CD14-positive monocyte (primary cell): ENCODE measurements at places on chromosomes 3 and 15.

DNA sequence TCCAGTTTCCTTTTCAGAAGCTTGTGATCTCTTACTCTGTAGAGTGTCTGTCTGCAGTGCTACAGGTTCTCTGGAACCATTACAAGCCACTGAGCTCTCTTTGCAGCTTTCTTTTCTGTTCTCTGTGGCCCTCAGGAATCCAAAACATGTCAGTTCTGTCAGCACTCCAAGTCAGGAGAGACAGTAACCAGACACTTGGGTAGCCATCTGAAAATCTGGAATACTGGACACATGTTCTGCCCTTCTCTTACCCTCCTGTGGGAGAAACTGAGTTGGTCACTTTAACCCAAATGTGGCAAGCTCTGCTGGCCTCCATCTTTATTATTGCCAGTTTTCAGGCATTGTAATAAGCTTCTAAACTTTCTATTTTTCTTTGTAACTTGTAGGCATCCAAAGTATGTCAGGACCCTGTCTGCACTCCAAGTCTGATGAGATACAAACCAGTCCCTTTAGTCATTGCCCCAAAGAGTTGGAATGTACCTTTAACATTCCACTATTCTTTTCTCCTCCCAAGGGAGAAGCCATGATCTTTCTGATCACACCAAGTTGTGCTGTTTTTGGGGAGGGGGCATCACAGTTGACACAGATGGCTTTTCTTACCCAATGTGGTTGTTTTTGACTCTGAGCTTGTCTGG, 183.7 kb downstream of the DPH6 start:
- no peak overlapping the region for H3K4me3 ChIP-seq
- no peaks in the 10 kb centered on the region for H3K4me1 ChIP-seq
- no peak for DNase-seq
- no peaks in the 10 kb centered on the region for H3K27me3 ChIP-seq
- H3K27ac ChIP-seq: no peak overlapping the region

- DNase-seq: no peak
- no peaks in the 10 kb centered on the region for H3K36me3 ChIP-seq
- H3K27me3 ChIP-seq: no peaks in the 10 kb centered on the region
- no peak overlapping the region for H3K27ac ChIP-seq
Observed at GRCh38 chr3:36075491-36075890, 304.8 kb upstream of the STAC start.

GRCh38 chr3:86229086-86229774, 761.7 kb downstream of the VGLL3 start:
- no peaks in the 10 kb centered on the region for H3K27me3 ChIP-seq
- no peaks in the 10 kb centered on the region for H3K4me1 ChIP-seq
- H3K36me3 ChIP-seq: no peaks in the 10 kb centered on the region
- no peak overlapping the region for H3K27ac ChIP-seq

- H3K4me3 ChIP-seq: no peak overlapping the region
- H3K27ac ChIP-seq: no peak overlapping the region
- H3K36me3 ChIP-seq: no peaks in the 10 kb centered on the region
- H3K4me1 ChIP-seq: peaks cover 21% of the 10 kb centered on the region
Observed at GRCh38 chr15:90307661-90308060, 42.2 kb downstream of the NGRN start.

DNA sequence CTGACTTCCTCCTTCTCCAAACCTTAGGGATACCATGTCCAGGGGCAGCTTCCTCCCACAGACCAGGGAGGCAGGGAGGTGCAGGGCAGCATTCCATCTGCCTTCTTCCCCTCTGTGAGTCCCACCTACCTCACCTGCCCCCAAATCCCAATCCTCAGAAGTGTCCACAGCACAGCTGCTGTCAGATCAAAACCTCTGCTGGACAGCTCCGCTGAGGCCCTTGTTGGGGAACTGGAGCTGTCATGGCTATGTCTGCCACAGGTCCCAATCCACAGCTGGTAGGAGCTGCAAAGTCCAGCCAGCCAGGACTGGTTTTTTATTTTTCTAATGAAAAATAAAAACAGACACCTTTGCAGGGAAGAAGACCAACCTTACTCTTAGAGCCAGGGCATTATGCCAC, 40.7 kb upstream of the TBC1D21 start:
- H3K36me3 ChIP-seq: no peaks in the 10 kb centered on the region
- no peaks in the 10 kb centered on the region for H3K4me1 ChIP-seq
- no peak overlapping the region for H3K4me3 ChIP-seq
- no peak for DNase-seq

GRCh38 chr3:178435575-178435974, 100.7 kb upstream of the KCNMB2 start:
- no peaks in the 10 kb centered on the region for H3K4me1 ChIP-seq
- no peaks in the 10 kb centered on the region for H3K27me3 ChIP-seq
- no peak for DNase-seq
- no peaks in the 10 kb centered on the region for H3K36me3 ChIP-seq
- H3K4me3 ChIP-seq: no peak overlapping the region

GRCh38 chr3:136783708-136784191, 31.6 kb upstream of the STAG1 start:
- no peaks in the 10 kb centered on the region for H3K27me3 ChIP-seq
- H3K4me3 ChIP-seq: no peak overlapping the region
- no peaks in the 10 kb centered on the region for H3K36me3 ChIP-seq

- no peaks in the 10 kb centered on the region for H3K27me3 ChIP-seq
- H3K36me3 ChIP-seq: no peaks in the 10 kb centered on the region
- peaks cover 15% of the 10 kb centered on the region for H3K4me1 ChIP-seq
- no peak overlapping the region for H3K27ac ChIP-seq
- no peak for DNase-seq
Observed at GRCh38 chr3:55637906-55638638, 151.0 kb upstream of the WNT5A start.

DNA sequence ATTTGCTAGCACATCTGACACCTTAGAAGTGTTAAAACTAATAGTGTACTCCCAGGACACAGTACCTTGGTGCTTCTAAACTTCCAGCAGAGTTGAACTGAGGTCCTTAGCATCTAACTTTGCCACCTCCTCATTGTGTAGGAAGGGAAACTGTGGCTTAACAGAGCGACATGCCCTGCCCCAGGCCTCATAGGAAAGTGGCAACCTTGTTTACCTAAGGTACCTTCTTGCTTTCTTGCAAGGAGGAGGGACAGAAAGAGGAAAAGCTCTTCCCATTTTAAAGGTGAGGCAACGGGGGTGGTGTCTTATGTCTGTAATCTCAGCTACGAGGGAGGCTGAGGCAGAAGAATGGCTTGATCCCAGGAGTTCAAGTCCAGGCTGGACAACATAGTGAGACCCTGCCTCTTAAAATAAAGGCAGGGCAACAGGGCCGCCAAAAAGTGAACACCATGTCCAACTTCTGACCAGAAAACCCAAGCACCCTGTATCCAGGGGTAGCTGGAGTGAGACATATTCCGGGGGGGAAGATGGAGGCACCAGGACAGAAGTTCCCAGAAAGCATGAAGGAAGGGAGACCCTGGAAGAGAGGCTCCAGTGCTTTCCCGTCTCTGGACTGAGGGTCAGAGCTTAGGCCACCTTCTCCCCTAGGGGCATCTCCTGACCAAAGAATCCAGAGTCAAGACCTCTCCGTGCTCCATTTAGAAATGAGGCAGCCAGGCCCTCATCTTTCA, 540 bp upstream of the KLHL40 start:
- H3K4me1 ChIP-seq: peaks cover 4% of the 10 kb centered on the region
- no peaks in the 10 kb centered on the region for H3K36me3 ChIP-seq
- no peak overlapping the region for H3K27ac ChIP-seq
- no peak for DNase-seq
- H3K27me3 ChIP-seq: no peaks in the 10 kb centered on the region

DNA sequence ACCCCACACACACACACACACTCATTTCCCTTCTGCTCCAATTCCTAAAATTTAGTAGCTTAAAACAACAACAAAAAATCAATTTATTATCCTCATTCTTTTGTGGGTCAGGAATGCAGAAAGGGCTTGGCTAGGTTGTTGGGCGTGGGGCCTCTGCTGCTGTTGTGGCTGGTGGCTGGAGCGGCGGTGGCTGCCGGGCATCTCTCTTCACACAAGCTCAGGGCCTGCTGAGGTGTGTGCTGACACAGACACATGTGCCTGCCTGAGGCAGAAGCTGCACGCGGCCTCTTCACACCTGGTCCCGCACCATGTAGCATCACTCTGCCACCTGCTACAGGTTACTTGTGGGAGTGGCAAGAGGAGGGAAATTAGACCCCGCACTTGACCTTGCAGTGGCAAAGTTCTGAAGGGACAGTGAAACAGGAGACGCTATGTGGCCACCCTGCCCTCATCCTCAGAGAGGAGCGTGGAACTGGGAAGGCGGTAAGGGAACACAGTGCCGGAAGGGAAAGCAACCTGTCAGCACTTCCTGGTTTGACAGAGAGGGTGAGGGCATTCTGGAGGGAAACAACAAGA, 64.0 kb upstream of the PRR20G start:
- no peaks in the 10 kb centered on the region for H3K27me3 ChIP-seq
- no peaks in the 10 kb centered on the region for H3K4me1 ChIP-seq
- no peaks in the 10 kb centered on the region for H3K36me3 ChIP-seq
- DNase-seq: no peak

- peaks cover 34% of the 10 kb centered on the region for H3K4me1 ChIP-seq
- no peaks in the 10 kb centered on the region for H3K36me3 ChIP-seq
- H3K27ac ChIP-seq: peak overlapping the region; percentile 90
- H3K27me3 ChIP-seq: no peaks in the 10 kb centered on the region
- DNase-seq: peak; percentile 87
Observed at GRCh38 chr3:45064512-45065372, 38.6 kb downstream of the CLEC3B start.

- DNase-seq: no peak
- no peaks in the 10 kb centered on the region for H3K27me3 ChIP-seq
- H3K36me3 ChIP-seq: no peaks in the 10 kb centered on the region
- peak overlapping the region; percentile 79 for H3K27ac ChIP-seq
- H3K4me3 ChIP-seq: peak overlapping the region; percentile 31
- peaks cover 42% of the 10 kb centered on the region for H3K4me1 ChIP-seq
Observed at GRCh38 chr3:100073049-100073713, 41.1 kb downstream of the FILIP1L start.

GRCh38 chr15:93300796-93301195, 211.8 kb upstream of the RGMA start:
- H3K27ac ChIP-seq: no peak overlapping the region
- H3K36me3 ChIP-seq: no peaks in the 10 kb centered on the region
- DNase-seq: no peak

DNA sequence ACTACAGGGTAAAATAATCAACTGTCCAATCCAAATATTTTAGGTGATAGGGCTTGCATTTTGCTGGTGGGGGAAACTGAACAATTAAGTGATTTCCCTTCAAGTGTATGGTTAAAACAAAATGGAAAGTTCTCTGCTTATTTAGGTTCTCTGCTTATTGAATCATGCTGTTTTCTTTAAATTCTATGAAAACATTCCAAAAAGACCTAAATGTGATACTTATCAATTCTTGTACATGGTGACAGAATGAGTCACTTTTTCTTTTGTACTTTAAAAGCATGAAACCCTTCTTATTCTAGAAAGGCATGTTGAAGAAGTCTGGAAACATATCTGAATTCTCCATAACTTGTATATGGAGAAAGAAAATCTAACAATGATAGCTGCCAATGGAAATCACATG, 192.6 kb downstream of the FMN1 start:
- no peak overlapping the region for H3K4me3 ChIP-seq
- H3K27ac ChIP-seq: no peak overlapping the region
- H3K27me3 ChIP-seq: no peaks in the 10 kb centered on the region
- DNase-seq: no peak
- H3K36me3 ChIP-seq: no peaks in the 10 kb centered on the region

DNA sequence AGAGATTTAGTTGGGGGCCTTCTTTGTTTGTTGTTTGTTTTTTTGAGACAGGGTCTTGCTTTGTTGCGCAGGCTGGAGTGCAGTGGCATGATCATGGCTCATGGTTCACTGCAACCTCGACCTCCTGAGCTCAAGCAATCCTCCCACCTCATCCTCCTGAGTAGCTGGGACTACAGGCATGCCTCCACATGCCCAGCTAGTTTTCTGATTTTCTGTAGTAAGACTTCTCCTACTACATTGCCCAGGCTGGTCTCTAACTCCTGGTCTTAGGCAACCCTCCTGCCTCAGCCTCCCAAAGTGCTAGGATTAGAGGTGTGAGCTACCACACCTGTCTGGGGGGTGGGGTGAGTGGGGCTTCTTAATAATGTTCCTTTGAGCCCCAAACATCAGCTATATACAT, 148.3 kb upstream of the ADAMTS9 start:
- no peak for DNase-seq
- H3K4me3 ChIP-seq: no peak overlapping the region
- H3K36me3 ChIP-seq: no peaks in the 10 kb centered on the region
- no peaks in the 10 kb centered on the region for H3K27me3 ChIP-seq
- no peak overlapping the region for H3K27ac ChIP-seq

DNA sequence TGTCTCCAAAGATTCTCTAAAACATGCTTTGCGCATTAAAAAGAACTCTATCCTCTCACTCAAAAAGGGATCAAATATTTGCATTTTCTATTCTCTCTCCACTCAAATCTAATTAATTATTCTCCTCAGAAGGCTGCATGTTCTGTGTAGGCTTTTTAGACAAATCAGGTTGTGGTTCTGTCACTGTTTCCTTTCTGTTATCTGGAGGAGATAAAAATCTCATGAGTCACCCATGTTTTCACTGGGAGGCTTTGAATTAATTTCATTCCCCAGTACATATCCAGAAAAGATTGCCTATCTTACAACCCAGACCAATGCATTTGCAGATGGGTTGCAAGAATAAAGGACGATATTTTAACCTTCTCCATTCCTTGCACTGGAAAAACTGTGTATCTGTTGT, 446.5 kb downstream of the GRM7 start:
- no peak for DNase-seq
- H3K4me1 ChIP-seq: no peaks in the 10 kb centered on the region
- no peaks in the 10 kb centered on the region for H3K27me3 ChIP-seq
- no peak overlapping the region for H3K27ac ChIP-seq

- no peak overlapping the region for H3K4me3 ChIP-seq
- no peak overlapping the region for H3K27ac ChIP-seq
- no peaks in the 10 kb centered on the region for H3K4me1 ChIP-seq
Observed at GRCh38 chr3:54853573-54854404, 74.1 kb downstream of the LRTM1 start.

DNA sequence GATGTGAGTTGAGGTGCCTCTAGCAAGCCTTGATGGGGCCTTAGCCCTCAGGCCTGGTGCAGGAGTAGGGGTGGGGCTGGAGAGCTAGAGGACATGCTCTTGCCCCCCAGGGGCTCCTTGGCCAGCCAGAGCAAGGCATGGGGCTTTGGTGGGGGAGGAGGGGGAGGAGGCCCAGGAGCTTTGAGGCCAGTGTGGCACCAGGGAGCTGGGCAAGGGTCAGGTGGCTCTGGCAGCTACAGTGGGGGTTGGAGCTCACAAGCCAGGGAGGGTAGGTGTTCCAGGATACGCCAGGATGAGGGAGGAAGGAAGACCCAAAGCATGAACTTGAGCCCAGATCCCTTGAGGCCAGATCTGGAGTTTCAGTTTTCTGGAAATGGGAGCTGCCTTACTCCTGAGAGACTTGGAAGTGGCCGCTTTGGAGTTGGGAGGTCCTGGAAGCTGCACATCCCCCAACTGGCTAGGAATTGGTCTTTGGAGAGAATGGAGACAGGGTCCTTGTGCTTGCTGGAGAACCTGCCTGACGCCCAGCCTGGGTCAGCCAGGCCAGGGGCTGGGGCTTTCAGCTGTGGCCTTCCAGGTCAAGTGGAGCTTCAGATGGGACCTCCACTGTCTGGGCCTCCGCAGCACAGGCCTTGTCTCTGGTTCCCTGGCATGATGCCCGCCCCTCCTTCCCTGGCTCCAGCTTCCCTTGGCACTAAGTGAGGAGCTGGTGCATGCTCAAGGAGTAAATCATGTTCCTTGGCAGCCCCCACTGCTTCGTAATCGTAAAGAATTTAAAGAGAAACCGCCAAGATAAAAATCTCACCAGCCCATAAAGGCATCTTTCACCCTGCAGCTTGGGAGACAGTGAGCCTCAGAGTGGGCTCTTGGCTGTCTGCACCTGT, 8.7 kb downstream of the SEMA3F start:
- peaks cover 2% of the 10 kb centered on the region for H3K27me3 ChIP-seq
- no peaks in the 10 kb centered on the region for H3K36me3 ChIP-seq
- DNase-seq: no peak
